ENCODE measurements at places on chromosomes 11 and 22.

DNA sequence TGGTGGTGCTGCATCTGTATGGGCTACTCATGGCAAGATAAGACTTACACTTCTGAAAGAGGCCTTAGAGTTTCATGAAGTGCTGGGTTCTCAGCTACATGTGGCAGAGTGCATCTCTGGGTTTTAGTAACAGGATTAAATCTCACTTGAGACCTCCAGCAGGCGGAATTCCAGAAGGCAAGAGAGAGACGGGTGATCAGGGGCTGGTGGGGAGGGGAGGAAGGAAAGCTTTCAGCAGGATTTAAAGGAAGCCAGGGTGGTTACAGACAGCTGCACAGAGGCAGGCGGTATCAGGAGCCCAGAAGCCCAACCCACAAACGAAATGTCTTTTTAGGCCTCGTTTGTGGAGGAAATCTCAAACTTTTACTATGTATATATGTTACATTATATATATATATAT lies 56.2 kb upstream of the CD82 start:
- DNase-seq: no peak

- peak; percentile 96 for DNase-seq
Measured at GRCh38 chr11:134033696-134034491, 35.0 kb upstream of the JAM3 start.

- no peak for DNase-seq
Measured at GRCh38 chr22:19723232-19723982, at the start of gene GP1BB. GP1BB (plus strand) TSS chr22:19723539; CDS start chr22:19723570, 31 bp downstream.

DNA sequence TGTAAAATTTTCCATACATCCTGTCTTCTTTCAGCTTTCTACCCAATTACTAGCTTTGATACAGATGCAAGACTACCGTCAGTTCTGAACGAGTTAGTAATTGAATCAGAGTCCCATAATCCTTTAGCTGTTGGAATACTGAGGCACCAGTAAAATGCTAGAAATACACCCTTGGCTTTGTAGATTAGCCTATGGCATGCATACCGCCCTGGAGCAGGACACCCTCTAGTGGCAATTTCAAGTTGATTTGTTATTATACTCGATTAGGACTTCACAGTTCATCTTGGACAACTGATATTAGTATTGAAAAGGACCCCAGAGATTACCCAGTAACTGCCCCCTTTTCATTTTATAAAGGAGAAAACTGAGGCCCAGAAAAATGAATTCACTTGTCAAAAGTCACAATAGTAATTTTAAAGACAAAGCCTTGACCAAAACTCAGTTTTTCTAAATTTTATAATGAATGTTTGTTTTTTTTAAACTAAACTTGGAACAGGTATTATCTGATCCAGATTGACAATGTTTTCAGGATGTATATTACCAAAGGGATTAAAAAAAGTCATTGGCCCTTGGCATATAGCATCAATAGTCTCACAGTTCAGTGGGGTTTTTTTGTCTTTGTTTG lies 72.6 kb downstream of the HIPK3 start:
- no peak for DNase-seq

DNA sequence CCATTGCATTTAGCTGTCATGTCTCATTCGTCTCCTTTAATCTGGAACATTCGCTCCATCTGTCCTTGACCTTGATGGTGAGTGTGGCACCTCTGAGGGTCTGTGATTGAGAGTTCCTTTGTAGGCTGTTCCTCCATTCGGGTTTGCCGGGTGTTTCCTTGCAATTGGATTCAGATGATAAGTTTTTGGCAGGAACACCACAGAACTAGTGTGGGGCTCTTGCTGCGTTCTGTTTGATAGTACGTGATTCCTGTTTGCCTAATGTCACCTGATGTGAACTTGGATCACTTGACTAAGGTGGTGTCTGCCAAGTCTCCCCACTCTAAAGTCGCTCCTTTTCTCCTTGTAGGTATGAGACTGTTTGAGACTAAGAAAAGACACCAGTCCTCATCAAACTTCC lies 109.7 kb upstream of the TMEM45B start:
- DNase-seq: no peak

DNA sequence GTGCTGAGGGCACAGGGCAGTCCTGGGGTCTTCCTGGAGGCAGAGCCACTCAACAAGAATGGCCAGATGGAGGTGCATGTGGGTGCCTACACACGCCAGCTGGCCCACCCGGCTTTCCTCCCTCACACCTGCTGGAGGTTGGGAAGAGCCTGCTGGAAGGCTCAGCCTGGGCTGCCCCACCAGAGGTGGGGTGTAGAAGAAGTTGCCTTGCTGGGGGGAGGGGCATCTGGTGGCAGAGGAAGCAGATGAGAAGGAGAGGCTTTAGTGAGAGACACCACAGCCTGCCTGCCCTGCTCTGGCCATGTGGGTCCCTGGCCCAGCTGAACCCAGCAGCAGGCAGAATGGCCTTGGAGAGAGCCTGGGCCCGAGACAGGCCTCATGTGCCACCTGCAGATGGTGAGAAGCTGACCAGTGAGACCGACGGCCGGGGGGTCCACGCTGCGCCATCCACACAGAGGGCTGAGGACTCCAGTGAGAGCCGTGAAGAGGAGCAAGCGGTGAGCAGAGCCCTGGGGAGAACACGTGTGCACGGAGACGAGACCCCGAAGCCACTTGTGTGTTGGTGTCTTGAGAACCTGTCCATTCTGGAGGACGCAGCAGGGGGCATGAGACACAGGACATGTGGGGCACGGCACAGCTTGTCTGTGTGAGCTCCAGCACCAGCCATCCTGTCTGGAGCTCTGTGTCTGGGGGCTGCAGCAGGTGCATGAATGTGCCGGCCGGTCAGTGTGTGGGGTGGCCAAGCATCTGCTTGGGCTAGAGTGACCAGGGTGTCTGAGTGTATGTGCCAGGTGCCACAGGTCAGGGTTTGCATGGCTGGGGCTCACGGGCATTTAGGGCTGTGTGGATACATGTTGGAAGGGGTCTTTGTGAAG lies 2.7 kb downstream of the B4GALNT4 start:
- no peak for DNase-seq

DNA sequence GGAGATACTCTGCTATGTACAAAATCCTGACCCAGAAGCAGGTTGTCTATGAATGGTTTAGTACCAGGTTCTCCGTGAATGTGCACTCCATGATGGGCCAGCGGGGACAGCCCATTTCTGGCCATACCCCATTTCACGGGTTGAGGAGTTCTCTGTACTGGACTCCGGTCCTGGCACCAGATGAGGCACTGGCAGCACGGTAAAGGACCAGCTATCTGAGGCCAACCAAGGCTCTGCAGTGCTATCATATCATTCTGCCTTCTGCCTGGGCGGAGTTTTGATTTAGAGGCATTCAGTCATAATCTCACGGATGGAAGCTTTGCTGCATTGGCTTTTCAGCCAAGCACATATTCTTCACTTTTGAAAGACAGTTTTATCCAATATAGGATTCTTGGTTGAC lies 18.5 kb upstream of the KMT5B start:
- DNase-seq: no peak

DNA sequence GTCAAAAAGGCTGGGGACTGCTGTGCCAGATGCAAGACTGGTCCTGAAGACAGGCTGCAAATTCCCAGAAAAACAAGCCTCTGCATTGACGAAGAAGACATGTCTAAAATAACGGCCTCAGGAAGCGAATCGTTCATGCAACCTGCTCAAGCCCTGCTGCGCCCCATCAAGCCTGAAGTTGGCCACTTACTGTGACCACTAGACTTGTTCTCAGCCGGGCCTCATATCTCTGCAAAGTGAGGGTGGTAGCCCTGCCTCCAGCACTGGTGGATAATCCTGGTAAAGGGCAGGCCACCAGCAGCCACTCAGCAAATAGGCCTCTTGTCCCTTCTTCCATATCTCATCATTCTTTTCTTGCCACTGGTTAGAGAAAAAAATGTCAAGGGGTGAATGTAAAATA lies 11.8 kb downstream of the LTO1 start:
- DNase-seq: no peak

DNA sequence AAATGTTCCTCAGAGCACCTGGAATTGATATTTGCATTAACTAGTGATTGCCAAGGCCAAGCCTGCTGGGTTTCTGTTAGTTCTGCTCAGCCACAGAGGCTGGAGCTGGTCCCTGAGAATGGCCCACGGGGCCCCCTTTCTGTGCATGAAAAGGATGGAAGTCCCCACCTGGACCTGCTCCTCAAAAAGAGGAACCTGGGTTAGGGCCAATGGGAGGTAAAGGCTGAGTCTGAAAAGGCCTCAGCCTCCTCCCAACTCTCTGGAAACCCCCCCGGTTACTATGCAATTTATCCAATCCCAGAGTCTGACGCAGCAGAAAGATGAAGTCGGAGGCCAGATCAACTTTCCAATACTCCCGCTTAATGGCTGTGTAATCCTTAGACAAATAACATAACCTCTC lies 6.8 kb upstream of the CREB3L1 start:
- no peak for DNase-seq

GRCh38 chr22:23801238-23801821 lies 14.6 kb downstream of the SMARCB1 start:
- no peak for DNase-seq

- no peak for DNase-seq
Measured at GRCh38 chr11:134528453-134528852, 116.4 kb upstream of the B3GAT1 start.
